ENCODE measurements at places on chromosomes 6 and 20.

DNA sequence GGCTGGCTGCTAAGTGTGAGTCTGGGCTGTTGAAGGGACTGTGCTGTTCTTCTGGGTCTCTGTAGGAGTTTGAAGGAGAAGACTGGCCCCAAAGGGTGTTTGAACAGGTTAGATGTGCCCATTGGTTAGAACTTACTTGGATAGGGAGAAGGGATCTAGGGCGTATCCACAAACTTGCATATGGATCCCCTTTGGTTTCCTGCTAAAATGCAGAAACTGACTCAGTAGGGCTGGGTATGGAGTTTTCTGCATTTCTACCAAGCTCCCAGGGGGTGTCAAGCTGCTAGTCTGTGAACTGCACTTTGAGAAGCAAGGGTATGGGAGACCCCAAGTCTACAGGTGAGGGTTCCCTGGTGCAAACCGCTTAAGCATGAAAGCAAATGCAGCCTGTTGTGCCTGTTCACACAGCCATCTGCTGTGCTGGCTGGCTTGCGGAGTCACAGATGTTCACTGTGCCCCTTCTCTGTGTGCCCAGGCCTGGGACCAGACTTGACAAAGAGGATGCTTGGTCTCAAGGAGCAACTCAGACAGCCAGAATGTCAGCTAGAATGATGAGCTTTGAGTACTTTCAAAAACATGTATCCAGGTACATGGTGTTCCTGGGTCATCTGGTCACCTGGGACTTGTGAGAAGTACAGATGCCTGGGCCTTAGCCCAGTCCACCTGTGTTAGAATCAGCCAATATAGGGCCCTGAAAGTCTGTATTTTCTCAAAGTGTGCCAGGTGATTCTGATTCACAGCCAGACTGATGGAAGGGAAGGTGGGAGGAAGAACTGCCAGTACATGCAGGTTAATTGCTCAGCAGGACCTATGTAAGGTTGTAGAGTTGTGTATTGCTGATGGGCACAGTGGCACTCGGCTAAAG lies 7.4 kb downstream of the PPP1R16B start:
- DNase-seq, result no peak

- no peak for DNase-seq
These were observed 52.5 kb downstream of the PTPRT start for GRCh38 chr20:43137160-43137559.

- no peak for DNase-seq
These were observed 59.2 kb upstream of the TFAP2D start for GRCh38 chr6:50654155-50654554.

- DNase-seq, result no peak
These were observed 10.1 kb downstream of the EZR start for GRCh38 chr6:158808941-158809678.

GRCh38 chr6:26017632-26017966 lies 55.0 kb downstream of the TRIM38 start:
- DNase-seq, result peak; percentile 46

GRCh38 chr6:156557251-156557910 lies 219.8 kb upstream of the ARID1B start:
- DNase-seq, result no peak

DNA sequence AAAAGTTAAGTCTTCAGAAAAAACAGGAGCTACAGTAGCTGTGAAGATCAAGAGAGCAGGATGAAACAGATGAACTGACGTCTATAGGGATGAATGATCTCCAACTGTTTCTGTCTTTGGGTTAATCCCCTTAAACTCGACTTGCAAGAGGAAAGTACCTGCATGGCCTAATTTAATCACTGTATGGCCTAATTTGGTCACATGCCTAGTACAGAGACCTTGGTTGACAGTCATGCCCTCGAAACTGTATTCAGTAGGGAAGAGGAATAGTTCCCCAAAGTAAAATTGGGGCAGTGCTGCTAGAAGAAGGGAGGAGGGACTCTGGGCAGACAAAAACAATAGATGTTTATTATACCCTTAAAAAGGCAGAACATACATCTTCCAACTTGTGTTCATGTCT lies 10.0 kb upstream of the SMAP1 start:
- DNase-seq, result no peak
